SHP77 treated with DMSO at 0.1 percent for 48 hours (cell line): ENCODE measurements at places on chromosomes 2 and 18.

- DNase-seq, result no peak
Observed at GRCh38 chr2:71235930-71236587, 9.2 kb upstream of the PAIP2B start.

DNA sequence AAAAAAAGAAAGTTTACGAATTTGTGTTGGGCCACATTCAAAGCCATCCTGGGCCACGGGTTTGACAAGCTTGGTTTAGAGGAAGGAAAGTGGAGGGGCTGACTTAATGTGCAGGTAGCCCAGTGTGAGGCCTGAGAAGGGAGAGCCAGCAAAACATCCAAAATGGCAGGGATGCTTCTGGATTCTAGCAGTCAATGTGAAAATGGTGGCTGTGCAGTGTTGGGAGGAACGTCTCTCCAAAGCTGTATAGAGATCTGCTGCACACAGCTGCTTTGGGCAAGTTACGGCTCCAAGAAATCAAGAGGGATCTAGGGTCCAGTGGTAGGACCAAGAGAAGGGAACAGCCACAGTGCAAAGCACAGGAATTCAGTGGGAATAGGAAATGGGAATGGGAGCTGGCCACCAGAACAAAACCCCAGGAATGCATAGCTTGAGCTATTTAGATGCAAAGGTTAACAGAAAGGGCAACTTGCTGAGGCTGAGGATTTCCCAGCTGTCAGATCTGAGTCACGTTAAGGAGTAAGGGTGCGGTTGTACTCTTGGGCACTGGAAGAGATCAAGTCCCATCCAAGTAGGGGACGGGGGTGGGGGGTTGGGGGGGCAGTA is 70.6 kb downstream of the B3GNT2 start:
- DNase-seq, result no peak

DNA sequence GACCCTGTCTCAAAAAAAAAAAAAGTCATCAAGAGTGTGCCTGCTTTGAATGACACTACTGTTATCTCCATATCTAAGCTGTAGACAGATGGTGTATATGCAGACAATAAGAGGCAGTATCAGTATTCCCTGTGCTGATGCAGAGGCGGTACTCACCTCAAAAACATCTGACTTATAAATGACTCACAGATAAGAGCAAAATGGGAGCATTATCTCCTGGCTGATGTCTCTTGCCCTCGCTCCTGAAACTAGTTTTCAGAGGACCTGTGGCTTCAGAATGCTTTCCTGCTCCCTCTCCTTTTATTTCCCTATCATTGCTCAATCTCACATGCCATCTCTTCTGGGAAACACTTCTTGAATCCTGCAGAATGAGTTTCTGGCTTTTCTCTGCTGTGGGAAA is 289.6 kb downstream of the PTPRM start:
- DNase-seq, result no peak

GRCh38 chr2:221486106-221486505 is 86.0 kb downstream of the EPHA4 start:
- DNase-seq, result no peak

DNA sequence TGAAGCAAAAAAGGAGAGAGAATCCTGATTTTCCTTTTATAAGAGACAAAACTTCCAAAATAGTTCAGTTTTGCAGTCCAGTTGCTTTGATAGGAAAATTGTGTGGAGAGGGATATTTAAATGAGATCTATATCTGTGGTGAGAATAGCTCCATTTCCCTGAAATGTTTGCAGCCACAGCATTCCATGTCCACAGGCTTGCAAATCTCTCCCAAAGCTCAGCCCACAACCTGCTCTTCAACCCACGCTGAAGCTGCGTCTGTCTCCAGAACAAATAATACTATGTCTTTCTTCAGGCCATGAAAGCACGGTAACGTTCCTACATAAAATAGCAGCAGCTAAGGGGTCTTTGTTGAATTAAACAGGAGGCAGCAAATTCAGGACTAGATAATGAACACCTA is 31.8 kb downstream of the TMEM17 start:
- no peak for DNase-seq
